Activated T-helper 9 cell treated with anti-CD3 and anti-CD28 coated beads, Interleukin-2, amount 50 U/mL, for 16 hours (primary cell): ENCODE measurements at places on chromosomes 4 and X.

DNA sequence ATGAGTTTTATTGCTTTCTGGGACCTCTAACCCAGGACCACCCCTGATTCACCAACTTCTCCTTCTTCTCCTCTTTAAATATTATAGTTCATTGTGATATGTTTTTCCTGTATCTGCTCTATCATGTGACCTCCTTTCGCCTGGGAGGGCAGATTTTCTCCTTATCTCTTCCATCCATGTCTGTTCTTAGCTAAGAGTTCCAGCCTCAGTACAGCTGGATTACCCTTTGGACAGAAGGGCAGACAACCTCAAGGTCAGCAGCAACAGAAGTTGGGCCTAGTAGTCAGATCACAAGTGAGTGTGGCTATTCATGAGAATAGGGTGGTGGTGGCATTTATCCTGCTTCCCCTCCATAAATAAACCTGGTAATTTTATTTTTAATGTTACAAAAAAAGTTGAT, 5.7 kb upstream of the XK start:
- DNase-seq = no peak

- no peak for DNase-seq
Observed at GRCh38 chrX:94107981-94108380, 434.0 kb downstream of the FAM133A start.

DNA sequence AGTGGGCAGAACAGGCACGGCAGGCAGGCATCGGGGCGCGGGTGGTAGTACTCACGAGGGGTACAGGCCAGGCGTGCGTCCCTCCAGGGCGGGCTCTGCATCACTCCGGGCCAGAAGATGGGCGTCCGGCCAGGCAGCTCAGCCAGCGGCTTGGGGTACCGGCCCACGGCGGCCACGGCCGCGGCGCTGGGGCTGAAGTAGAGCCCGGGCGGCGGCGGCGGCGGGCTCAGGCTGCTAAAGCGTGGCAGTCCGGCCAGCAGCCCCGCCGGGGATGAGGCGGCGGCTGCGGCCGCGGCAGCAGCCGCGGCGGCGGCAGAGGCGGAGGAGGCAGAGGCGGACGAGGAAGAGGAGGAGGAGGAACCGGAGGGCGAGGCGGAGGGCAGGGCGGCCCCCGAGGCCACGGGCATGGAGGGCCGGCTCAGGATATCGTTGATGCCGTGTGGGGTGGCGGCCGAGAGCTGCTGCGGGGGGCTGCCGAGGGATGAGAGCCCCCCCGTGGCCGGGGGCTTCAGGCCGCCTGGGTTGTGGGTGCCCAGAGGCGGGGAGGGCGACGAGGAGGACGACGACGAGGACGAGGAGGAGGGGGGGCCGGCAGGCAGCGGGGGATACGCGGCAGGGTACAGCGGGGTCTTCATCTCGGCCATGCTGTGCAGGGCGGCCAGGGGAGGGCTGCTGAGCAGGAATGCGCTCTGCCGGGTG, 1.4 kb downstream of the NKX6-1 start:
- DNase-seq = no peak

- no peak for DNase-seq
Observed at GRCh38 chr4:55733932-55734331, 85.7 kb upstream of the EXOC1L start.

- DNase-seq = no peak
Observed at GRCh38 chrX:11589641-11590040, 76.1 kb downstream of the ARHGAP6 start.

DNA sequence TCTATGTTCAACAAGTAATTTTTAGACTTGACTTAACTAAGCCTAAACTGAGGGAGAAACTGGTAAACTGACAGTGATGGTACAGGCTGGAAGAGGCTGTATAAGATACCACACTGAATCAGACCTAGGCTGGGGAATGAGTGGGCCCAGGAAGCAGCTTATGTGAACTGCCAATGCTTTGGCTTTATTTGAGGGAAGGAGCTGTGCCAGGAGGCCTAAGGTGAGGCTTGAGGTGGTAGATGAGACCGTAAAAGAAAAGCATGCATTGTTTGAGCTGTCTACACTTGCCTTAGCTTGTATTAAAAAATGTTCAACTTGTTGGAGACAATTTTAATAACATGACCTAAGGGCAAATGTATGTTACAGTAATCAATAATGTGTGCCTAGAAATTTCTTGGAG, 96.2 kb downstream of the RS1 start:
- no peak for DNase-seq

GRCh38 chr4:151099976-151100417, 569 bp downstream of the RPS3A start:
- DNase-seq = no peak

DNA sequence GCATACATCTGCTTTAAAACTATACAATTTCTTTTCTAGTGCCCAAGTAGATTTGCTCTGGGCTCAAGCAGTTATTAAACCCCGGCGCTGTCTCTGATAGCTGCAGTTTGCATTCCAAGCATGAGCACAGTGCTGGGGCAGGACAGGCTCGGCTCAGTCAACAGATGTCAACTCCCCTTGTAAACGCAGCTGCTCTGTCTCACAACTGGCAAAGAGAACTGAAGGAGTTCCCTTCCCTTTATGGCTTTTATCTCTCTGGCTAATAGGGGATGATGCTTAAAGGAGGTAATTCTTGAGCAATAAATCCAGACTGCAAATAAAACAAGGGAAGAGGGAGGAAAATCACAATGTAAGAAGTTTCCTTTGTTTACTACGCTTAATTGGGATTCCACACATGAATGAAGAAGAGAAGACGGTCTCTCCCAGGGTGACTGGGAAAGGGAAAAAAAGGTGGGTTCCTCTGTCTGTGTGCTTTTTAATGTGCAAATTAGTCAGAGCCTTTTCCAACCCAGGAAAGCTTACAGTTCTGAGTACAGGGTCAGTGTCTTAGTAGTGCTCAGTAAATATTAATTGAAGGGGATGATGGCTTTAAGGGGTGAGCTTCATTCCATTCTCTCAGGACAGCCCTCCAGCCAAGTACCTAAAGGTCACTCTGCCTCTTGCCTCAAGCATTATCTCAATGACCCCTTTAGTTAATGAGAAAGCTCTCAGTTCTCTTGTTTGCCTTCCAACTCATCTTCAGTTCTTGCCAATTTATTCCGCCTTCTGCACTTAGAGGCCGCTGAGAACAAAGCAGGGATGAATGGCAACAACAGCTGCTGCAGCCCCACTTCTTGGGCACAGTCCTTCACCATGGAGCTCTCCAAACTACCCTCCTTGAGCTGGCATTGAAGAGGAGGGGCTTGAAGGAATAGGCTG, 155.7 kb upstream of the JADE1 start:
- no peak for DNase-seq

DNA sequence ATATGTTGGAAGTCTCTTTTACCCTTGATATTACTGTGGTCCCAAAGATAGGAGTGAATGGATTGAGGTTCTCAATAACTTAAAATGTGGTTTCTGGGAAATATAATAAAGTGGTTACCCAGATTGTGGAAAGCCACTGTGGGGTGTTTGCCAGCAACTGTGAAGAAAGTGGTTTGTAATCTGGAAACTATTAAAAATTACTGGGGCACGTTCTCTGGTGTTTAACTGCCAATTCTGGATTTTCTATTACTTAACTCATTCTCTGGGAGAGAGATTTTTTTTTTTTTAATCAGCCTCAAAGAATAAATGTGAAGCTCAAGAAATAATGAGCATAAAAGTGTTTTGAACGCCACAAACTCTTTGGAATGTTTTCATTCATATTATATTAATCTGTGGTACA, 4.9 kb upstream of the CXCL6 start:
- DNase-seq = no peak

- no peak for DNase-seq
Observed at GRCh38 chrX:53900623-53901022, 143.7 kb downstream of the PHF8 start.

GRCh38 chrX:128581615-128582014, 529.4 kb upstream of the ACTRT1 start:
- DNase-seq = no peak

DNA sequence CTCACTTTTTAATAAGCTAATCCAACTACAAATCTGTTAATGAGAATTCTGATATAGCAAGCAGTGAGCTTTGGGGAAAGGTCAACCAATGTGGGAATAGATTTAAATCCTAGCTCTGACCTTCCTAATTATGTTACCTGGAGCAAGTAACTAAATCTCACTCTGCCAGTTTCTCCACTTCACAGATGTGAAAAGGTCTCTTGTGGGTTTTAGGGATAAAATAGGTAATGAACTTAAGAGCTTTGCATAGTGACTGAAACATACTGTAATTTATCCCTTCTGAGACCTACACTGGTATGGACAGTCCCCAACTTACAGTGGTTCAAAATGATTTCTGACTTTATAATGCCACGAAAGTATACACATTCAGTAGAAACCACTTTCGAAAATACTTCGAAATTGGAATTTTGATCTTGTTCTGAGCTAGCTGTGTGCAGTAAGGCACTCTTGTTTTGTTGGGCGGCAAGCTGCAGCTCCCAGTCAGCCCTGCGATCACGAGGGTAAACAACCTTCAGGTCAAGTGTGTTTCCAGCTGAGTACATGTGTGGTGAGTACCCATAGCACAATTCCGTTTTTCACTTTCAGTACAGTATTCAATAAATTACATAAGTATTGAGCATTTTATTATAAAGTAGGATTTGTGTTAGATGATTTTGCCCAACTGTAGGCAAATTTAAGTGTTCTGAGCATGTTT, 93.7 kb downstream of the ADGRL3 start:
- no peak for DNase-seq

DNA sequence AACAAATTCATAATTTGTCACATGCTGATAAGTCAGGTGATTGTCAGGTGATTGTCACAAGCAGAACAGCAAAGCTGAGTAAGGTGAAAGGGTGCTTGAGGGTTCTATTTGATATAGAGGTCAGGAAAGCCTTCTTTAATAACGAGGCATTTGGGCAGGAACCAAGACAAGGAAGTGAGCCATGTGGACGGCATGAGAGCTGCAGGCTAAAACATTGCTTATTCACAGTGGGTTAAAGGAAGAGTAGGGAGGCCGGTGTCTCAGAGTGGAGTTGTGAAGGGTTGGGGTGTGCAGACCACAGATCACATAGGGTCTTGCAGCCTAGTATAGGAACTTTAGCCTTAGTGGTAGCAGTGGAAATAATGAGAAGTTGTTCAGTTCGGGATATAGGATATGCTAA, 31.3 kb upstream of the CYP2U1 start:
- DNase-seq = no peak

DNA sequence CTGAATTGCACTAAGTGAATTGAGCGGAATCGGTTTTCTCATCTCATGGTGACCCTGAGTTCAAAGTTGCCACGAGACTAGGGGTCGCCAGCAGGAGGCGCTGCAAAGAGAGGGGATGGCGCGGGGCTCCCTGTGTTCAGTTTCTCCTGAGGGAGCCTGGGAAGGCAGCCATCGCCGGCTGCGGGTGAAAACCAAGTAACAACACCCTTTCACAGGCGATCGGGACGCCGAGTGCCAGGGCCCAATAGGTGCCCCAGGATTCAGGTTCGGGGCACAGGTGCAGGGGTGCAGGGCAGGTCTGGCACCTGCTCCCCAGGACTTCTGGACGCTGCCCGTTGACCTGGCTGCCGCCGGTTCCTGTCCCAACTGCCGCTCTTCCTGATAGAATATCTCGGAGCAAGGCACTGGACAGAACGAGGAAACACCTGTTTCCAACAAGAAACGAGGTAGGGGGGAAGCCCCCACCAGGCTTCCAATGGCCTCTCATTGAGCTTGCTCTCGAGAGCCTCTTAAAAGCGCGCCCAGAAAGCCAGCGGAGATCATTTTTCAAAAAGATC, 1.1 kb upstream of the FGF16 start:
- DNase-seq = no peak

- no peak for DNase-seq
Observed at GRCh38 chr4:56850910-56851309, 29.4 kb upstream of the SPINK2 start.

DNA sequence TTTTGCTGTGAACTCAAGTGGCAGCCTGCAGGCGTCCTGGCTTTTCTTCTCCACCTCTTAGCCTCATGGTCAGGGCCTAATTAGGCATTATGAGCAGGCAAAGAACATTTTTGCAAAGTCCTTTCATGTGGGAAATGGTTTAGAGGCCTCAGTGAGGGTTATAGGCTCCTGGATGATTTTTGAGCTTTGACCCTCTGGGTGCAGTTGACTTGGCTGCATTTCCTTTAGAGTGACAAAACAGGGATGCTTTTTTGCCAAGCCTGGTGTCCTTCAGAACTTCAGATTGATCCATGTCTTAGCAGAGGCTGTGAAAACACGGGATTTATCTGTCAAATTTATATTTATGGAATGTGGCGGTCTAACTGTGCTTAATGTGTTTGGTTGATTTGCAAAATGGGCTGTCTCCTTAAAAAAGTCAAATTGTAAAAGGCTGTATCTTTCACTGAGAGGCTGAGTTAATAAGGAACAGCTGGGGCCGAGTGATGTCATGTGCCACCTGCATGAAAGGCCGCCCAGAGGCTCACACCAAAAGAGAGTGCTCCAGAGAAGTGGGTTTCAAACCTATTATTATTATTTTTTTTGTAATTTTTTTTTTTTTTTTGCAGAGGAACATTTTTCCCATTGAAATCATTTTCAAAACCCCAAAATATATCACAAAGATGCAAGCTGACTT, 192.2 kb upstream of the ARX start:
- DNase-seq = no peak

GRCh38 chr4:2810388-2810787, 17.5 kb downstream of the SH3BP2 start:
- DNase-seq = no peak

DNA sequence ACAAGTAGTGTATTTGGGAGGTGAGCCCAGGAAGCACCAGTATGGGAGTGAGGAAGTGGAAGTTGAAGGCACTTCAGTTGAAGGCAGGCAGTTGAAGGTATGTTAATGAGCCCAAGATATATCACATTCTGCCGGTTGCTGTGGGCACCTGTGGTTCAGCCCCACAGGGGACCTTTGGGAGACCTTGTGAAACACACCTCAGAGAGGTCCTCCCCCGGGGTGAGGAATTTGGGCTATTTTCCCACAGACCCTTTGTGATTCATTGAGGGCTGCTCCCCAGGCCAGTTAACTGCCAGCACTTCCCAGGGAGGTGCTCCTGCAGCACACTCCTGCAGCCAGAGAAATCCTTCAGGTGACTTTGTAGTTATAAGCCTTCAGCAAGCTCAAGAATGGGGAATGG, 45.9 kb downstream of the PTCHD1 start:
- DNase-seq = no peak
